ENCODE measurements at places on chromosomes 16 and 17.

GRCh38 chr16:89431158-89431584, 59.2 kb downstream of the ANKRD11 start:
- no peak for DNase-seq

DNA sequence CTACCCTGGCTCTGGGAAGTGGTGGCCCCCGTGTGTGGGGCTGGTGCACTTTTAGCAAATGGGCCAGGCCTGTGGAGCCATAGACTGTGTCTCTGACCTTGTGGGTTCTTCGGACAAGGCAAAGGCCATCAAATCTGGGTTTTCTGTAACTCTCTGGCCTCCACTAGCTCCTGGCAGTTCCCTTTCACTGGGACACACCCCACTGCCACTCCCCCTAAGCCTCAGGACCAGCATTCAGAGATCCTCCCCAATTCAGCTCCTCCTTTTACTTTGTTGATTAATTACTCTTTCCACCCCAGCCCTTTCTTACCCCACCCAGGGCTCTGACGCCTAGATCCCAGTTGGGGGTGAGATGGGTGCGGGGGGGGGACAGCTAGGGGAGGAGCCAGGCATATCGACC, 53.9 kb upstream of the IRX3 start:
- DNase-seq: no peak

DNA sequence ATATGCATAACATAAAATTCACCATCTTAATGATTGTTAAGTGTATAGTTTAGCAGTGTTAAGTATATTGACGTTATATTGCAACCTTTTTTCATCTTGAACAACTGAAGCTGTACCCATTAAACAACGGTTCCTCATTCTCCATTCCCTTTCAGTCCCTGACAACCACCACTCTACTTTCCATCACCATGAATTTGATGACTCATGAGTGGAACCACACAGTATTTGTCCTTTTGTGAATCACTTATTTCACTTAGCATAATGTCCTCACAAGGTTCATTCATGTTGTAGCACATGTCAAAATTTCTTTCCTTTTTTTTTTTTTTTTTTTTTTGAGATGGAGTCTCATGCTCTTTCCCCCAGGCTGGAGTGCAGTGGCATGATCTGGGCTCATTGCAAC, 46.0 kb downstream of the HOXB1 start:
- DNase-seq: no peak

GRCh38 chr17:81607431-81607830, 29.5 kb downstream of the NPLOC4 start:
- no peak for DNase-seq

DNA sequence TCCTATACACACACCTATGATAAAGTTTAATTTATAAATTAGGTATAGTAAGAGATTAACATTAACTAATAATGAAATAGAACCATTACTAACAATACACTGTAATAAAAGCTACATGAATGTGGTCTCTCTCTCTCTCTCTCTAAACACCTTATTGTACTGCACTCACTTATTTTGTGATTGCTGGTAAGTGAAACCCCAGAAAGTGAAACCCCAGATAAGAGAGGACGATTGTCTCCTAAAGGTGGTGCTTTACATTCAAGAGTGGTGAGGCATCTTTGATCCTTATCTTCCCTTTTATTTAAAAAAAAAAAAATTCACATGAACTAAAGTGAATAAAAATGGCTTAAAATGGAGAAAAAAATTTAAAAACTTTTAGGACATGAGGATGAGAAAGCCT, 80.1 kb upstream of the TRAP1 start:
- no peak for DNase-seq
